ENCODE measurements at places on chromosomes 1 and 21.
A peak's percentile ranks its signal among the peaks of the same experiment; 100 is the strongest.

DNA sequence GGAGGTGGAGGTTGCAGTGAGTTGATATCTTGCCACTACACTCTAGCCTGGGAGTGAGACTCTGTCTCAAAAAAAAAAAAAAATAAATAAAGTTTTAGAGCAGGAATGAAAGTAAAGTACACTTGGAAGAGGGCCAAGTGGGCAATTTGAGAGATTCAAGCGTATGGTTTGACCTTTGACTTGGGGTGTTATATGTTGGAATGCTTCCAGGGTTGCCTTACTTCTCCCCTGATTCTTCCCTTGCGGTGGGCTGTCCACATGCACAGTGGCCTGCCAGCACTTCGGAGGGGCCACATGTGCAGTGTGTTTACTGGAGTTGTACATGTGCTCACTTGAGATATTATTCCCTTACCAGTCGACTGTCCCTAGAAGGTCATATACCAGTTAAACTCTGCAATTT, 295.5 kb upstream of the PROX1 start:
- no peak for DNase-seq

DNA sequence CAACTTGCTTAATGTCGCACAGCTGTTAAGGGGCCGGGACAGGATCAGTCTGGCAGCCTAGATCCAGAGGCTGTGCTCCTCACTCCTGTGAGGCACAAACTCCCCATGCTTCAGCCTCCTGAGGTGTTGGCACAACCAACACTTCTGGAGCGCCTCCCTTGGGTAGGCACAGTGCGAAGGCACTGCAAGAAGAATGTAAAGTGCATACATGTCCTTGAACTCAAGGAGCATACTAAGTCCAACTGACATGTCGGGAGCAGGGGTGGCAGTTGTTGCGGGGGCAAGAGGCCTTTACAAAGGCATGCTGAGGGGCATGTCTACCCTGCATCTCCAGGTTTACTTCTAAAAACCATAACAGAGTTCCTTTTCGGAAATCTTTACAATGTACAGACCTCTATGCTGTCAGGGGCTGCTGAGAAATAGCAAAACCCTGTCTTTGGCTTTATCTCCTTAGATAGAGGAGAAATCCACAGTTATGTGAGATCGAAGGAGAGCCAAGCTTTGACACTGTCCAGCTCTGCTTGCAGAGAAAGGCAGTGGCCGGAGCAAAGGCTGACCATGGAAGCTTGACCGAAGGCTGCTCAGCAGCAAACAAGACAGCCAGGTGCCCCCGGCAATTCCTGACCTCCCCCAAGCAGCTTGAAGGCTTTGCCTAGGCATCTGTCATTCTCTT, 93.9 kb downstream of the CDC7 start:
- DNase-seq = no peak

- DNase-seq = no peak
These were observed 57.4 kb upstream of the CAMK1G start for GRCh38 chr1:209526137-209526536.

- DNase-seq = no peak
These were observed 709.8 kb downstream of the LTN1 start for GRCh38 chr21:28282833-28283232.

DNA sequence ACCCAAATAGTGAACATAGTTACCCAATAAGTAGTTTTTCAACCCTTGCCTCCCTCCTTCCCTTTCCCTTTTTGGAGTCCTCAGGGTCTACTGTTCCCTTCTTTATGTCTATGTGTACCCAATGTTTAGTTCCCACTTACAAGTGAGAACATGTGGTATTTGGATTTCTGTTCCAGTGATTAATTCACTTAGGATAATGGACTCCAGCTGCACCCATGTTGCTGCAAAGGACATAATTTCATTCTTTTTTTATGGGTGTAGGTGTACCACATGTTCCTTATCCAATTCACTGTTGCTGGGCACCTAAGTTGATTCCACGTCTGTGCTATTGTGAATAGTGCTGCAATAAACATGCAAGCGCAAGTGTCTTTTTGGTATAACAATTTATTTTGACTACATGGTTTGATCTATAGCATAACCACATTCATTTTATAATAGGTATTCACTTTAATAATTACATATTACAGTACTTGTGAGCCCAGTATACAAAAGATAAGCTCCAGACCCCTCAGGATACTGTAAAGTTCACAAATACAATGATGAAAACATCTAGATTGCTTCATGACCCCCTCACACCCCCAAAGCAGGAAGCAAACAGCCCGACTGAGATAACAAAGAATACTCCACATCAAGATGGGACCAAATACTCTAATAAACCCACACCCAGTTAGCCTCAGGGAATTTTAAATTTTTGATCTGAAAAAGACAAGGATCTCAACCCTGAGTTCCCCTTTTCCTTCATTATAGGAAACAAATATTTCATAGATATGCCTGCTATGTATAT, 45.3 kb downstream of the PUM1 start:
- DNase-seq = peak; percentile 12

DNA sequence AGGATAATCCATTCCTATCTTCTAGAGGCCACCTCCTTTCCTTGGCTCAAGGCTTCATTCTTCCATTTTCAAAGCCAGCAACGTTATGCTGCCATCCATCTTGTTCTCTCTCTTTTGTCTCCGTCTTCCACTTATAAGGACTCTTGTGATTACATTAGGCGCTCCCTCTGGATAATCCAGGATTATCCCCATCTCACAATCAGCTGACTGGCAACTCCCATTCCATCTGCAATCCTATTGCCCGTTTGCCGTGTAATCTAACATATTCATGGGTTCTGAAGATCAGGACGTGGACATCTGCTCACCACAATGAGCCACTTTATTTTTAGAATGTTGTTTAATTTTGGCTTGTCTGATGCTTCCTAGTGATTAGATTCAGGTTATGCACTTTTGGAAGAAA, 89.3 kb downstream of the EBNA1BP2 start:
- DNase-seq = peak; percentile 97

- DNase-seq = no peak
These were observed 71.8 kb upstream of the PKN2 start for GRCh38 chr1:88612292-88612691.

DNA sequence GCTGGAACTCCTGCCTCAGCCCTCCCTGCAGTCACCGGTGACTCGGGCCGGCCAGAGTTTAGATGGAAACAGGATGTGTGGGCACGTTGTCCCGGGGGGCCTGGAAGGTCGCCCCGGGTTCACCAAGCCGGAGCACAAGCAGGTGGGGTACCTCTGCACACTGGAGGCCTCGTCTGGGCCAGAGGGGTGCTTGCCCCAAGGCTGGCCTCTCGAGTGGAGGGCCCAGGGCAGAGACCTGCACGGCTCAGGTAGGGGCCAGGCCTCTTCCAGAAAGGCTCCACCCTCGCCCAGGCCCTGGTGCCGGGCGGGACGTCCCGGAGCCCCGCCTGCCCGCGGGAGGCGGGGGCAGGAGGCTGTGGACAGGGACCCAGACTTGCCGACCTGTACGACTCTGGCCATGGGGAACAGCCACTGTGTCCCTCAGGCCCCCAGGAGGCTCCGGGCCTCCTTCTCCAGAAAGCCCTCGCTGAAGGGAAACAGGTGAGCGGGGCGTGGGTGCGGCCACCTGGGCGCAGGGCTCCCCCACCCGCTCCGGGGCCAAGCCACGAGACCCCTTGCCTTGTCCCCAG, at the start of gene PLEKHN1:
PLEKHN1 (plus strand) TSS at position 348 of the 569 bp plus-strand sequence; CDS start at position 398, 50 bp downstream.
- no peak for DNase-seq
